ENCODE measurements at places on chromosomes 1 and 21. TPM values are rescaled to one million over a fixed set of nuclear protein-coding genes. Genes with fewer than 3 reads are reported as not detected.

The SYPL2 gene
- total RNA-seq = 0.33 TPM

- DNase-seq = no peak
- no peak overlapping the region for H3K4me3 ChIP-seq
- H3K27me3 ChIP-seq = peaks cover 9% of the 10 kb centered on the region
Measured at GRCh38 chr1:5340560-5341130, 651.6 kb downstream of the NPHP4 start.

GRCh38 chr1:12075195-12076114, 12.4 kb downstream of the TNFRSF8 start:
- no peak overlapping the region for H3K4me3 ChIP-seq
- H3K27me3 ChIP-seq = peaks cover 30% of the 10 kb centered on the region
- peaks cover 3% of the 10 kb centered on the region for H3K4me1 ChIP-seq
- DNase-seq = no peak

- no peaks in the 10 kb centered on the region for H3K36me3 ChIP-seq
- no peak overlapping the region for H3K27ac ChIP-seq
- peaks cover 20% of the 10 kb centered on the region for H3K4me1 ChIP-seq
- H3K27me3 ChIP-seq = peaks cover 5% of the 10 kb centered on the region
- DNase-seq = no peak
Measured at GRCh38 chr1:84940481-84940880, 47.5 kb upstream of the LPAR3 start.

The CYP4A22 gene
- total RNA-seq = not detected

The LCE1F gene
- not detected for total RNA-seq

DNA sequence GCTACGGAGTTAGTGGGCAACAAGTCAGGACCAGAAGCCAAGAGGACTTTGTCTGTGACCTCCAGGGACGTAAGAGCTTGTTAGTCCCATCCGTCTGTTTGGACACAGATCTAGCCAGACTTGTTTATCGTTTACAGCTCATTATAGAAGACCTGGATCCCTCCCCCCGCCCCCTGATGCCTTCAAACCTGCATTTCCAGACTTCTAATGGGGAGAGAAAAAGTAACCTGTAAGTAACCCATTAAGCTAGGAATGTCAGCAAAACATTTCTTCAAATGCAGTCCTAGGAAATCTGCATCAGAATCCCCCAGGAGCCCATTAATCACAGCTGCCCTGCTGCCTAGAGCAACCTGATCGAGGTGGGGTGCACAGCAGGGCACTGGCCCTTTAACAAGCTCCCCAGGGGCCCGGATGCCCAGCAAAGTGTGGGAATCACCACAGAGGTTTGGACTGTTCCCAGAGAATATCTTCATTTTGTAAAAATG, 1.4 kb upstream of the MAD2L2 start:
- no peak for DNase-seq
- peak overlapping the region; percentile 71 for H3K27ac ChIP-seq
- H3K4me1 ChIP-seq = peaks cover 19% of the 10 kb centered on the region

DNA sequence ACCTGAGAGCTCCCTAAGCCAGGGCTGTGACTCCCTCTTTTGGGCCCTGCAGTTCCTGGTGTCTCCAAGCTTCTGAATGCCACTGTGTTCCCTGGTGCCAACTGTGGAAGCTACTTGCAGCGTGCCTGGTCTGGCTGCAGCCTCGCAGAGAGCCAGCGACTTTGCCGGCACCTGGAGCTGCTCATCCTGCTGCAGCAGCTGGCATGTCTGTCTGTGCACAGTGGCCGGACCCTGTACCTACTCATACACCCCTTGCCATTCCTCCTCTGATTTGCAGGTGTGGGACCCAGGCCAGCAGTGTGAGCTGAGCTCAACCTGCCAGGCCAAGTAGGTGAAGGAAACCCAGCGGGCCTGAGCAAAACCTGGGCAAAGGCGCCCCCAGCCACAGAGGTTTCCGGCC, 12.3 kb upstream of the AADACL4 start:
- peaks cover 15% of the 10 kb centered on the region for H3K4me1 ChIP-seq
- no peaks in the 10 kb centered on the region for H3K36me3 ChIP-seq
- no peak overlapping the region for H3K27ac ChIP-seq
- H3K27me3 ChIP-seq = peaks cover 3% of the 10 kb centered on the region

The SLC45A3 gene
- 4.2 TPM for total RNA-seq

DNA sequence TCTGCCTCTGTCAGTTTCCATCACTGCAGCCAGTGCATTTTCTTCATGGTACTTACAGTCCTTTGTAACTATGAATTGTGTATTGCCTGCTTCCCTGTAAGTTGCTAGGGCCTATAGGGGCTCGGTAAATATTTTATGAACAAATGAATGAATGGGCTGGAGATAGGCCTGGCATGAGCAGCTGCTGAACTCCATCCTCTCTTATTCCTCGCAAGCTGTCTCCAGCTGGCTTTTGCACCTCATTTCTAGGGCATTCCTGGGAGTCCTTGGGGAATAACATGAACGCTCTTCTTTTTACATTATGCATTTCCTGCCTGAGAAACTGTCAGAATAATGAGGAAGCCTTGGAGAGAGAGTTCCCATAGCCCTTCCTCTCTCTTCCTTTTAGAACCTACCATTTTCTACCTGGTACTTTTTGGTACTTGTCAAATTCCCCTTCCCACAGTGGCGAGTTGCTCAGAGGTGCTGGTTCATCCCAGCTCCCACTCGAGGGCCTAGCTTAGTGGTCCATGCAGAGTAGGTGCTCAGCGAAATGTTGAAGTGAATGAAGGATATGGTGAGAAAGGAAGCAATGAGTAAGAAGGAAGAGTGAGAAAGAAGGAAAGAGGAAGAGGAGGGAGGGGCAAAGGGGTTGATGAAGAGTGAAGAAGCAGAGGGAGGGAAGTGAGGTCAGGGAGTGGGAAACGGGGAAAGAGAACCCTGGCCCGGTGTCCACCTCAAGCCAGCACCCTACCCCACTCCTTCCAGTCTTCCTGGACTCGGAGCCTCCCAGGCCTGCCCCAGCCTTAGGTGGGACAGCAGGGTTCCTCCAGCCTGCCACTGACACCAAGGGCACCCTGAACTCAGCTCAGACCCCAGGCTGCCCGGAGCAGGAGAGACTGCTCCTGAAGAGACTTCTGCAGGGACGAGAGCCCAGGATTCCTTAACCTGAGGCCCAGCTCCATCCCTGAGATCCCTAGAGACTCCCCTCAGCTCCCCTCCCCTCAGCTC, 29.6 kb downstream of the KCNC4 start:
- H3K36me3 ChIP-seq = no peaks in the 10 kb centered on the region
- H3K4me3 ChIP-seq = no peak overlapping the region
- H3K27ac ChIP-seq = peak overlapping the region; percentile 13
- DNase-seq = no peak
- peaks cover 38% of the 10 kb centered on the region for H3K27me3 ChIP-seq

DNA sequence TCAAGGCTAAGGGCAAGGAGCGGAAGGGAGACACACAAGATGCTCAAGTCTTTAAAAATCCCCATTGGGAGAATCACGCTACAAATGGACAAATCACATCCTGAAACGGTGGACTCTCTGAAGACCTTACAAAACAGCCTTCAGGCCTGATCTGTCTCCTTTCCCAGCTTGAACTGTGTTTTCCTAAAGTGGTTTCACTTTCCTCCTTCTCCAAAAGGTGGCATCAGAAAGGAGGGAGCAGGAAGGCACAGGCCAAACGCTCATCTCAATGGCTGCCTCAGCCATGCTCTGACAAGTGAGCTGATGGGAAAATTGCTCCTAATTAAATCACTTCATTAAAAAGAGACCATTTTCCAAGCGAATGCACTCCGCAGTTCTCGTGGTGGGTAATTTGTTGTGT, 47.7 kb downstream of the UTP25 start:
- H3K4me1 ChIP-seq = peaks cover 46% of the 10 kb centered on the region
- H3K4me3 ChIP-seq = no peak overlapping the region
- no peak overlapping the region for H3K27ac ChIP-seq

The WNT4 gene
- total RNA-seq = 26.4 TPM

DNA sequence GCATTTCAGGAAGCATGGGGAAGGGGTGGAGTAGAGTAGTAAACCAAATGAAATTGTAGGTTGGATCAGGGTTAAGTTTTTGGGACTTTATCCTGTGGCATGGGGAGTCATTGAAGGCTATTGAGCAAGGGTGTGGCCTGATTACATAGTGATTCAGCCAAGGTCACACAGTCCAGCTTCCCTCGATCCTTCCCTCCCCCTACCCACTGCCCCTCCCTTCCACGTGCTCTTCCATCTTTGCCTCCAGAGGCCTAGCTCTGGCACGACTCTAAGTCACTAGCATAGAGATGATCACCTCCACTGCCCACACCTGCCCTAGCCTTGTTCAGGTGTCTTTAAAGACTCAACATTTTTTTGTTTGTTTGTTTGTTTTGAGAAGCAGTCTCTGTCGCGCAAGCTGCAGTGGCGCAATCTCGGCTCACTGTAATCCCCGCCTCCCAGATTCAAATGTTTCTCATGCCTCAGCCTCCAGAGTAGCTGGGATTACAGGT, 37.2 kb upstream of the SLC9A1 start:
- no peaks in the 10 kb centered on the region for H3K36me3 ChIP-seq
- peak overlapping the region; percentile 41 for H3K27ac ChIP-seq
- H3K27me3 ChIP-seq = peaks cover 11% of the 10 kb centered on the region
- H3K4me3 ChIP-seq = no peak overlapping the region

- H3K27me3 ChIP-seq = no peaks in the 10 kb centered on the region
- no peak for DNase-seq
- no peak overlapping the region for H3K4me3 ChIP-seq
Measured at GRCh38 chr21:35818597-35818996, 241.7 kb downstream of the SETD4 start.

DNA sequence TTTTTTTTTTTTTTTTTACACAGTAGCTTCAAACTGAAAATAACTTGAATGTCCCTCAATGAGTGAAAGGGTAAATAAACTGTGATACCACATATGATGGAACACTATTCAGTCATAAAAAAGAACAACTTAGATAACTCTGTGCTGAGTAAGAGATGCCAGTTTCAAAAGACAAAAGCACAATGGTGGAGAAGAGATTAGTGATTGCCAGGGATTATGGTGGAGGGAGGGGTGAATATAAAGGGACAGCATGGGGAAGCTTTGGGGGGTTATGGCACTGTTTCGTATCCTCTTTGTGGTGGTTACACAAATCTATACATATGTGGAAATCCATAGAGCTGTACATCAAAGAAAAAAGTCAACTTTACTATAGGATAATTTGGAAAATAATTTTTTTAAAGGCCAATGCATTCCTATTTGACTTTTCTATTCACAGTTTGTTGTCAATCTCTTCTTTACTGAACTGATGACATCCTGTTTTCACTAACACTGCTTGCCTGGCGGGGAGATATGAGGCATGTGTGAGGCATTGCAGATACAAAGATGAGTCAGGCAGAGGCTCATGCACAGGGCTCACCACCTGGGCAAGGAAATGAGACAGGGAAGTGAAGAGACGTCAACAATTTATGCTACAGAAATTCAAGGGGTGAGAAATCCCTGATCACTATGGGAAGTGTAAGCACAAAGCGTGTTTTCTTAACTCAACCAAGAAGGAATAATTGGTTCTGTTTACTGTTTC, 302.7 kb downstream of the DUSP10 start:
- H3K27me3 ChIP-seq = peaks cover 20% of the 10 kb centered on the region
- DNase-seq = no peak
- no peaks in the 10 kb centered on the region for H3K36me3 ChIP-seq
- H3K4me1 ChIP-seq = peaks cover 11% of the 10 kb centered on the region

DNA sequence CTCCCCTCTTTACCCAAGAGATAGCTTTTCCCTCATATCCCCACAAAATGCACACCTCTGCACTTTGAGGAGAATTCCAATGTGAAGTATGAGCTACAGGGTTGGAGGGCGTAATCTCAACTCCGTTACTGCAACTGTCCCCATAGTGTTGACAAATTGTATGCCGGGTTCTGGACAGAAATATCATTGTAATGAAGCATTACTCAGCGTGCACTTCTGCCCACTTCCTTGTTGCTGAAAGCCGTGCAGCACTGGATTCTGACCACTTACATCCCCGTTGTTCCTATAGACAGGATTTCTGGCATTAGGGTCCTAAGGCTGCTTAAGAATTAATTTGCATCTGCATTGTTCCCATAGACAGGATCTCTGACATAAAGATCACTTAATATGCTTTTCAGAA, 205.6 kb downstream of the RHOU start:
- H3K27me3 ChIP-seq = no peaks in the 10 kb centered on the region
- no peak for DNase-seq
- peaks cover 60% of the 10 kb centered on the region for H3K4me1 ChIP-seq
- H3K27ac ChIP-seq = no peak overlapping the region

GRCh38 chr1:115656461-115657077, 14.8 kb downstream of the VANGL1 start:
- H3K4me3 ChIP-seq = peak overlapping the region; percentile 5
- peaks cover 38% of the 10 kb centered on the region for H3K36me3 ChIP-seq
- no peaks in the 10 kb centered on the region for H3K27me3 ChIP-seq

GRCh38 chr1:4060850-4061249, 160.8 kb upstream of the C1orf174 start:
- no peaks in the 10 kb centered on the region for H3K36me3 ChIP-seq
- H3K4me1 ChIP-seq = no peaks in the 10 kb centered on the region
- no peak overlapping the region for H3K27ac ChIP-seq
- H3K27me3 ChIP-seq = no peaks in the 10 kb centered on the region

DNA sequence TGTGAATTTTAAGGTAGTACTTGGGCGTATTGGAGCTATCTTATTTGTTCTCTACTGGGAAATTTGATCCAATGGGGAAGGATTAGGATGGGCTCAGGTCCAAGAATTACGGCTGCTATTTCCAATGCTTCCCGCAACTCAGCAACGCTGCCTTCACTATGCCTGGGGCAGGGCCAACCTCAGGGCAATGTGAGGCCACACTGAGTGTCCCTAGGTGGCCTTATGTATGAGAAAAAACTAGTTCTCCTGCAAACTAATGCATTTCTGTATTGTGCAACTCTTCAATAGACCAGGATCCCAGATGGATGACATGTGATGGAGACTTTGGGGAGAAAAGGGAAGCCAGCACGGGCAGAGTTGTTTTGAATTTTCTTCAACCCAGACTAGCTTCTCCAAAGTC, 168.1 kb downstream of the DUSP10 start:
- H3K4me1 ChIP-seq = peaks cover 5% of the 10 kb centered on the region
- no peak overlapping the region for H3K4me3 ChIP-seq
- H3K36me3 ChIP-seq = no peaks in the 10 kb centered on the region
- H3K27me3 ChIP-seq = no peaks in the 10 kb centered on the region
- no peak overlapping the region for H3K27ac ChIP-seq

- peaks cover 12% of the 10 kb centered on the region for H3K4me1 ChIP-seq
- peak overlapping the region; percentile 91 for H3K27ac ChIP-seq
- peaks cover 3% of the 10 kb centered on the region for H3K27me3 ChIP-seq
- DNase-seq = no peak
- no peaks in the 10 kb centered on the region for H3K36me3 ChIP-seq
Measured at GRCh38 chr1:244050014-244050834, 859 bp upstream of the ZBTB18 start.

GRCh38 chr1:31181515-31182343, 58.0 kb downstream of the NKAIN1 start:
- peak overlapping the region; percentile 68 for H3K4me3 ChIP-seq
- DNase-seq = no peak
- peaks cover 2% of the 10 kb centered on the region for H3K27me3 ChIP-seq
- no peak overlapping the region for H3K27ac ChIP-seq
- H3K36me3 ChIP-seq = no peaks in the 10 kb centered on the region
